ENCODE measurements at places on chromosomes 11 and 22.

GRCh38 chr11:112265659-112266409 lies 5.2 kb upstream of the PLET1 start:
- no peak for DNase-seq

GRCh38 chr22:20761536-20761935 lies 12.4 kb upstream of the SERPIND1 start:
- no peak for DNase-seq

- no peak for DNase-seq
Measured at GRCh38 chr11:87275176-87275575, 237.4 kb downstream of the TMEM135 start.

DNA sequence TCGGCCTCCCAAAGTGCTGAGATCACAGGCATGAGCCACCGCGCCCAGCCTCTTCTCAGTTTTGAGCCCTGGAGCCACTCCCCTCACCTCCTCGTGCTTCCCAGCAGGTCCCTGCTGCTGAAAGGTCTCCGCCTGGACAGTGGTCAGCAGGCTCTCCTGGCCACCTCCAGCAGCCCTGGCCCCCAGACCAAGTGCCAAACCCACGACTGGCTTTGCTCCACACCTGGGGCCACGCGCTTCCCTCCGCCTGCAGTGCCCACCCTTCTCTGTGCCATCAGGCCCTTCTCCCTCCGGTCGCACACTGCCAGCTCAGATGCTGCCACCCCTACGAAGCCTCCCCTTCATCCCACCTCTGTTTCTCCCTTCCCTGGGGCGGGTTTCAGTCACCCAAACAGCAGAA lies 12.8 kb downstream of the FRMD8 start:
- DNase-seq, result no peak

DNA sequence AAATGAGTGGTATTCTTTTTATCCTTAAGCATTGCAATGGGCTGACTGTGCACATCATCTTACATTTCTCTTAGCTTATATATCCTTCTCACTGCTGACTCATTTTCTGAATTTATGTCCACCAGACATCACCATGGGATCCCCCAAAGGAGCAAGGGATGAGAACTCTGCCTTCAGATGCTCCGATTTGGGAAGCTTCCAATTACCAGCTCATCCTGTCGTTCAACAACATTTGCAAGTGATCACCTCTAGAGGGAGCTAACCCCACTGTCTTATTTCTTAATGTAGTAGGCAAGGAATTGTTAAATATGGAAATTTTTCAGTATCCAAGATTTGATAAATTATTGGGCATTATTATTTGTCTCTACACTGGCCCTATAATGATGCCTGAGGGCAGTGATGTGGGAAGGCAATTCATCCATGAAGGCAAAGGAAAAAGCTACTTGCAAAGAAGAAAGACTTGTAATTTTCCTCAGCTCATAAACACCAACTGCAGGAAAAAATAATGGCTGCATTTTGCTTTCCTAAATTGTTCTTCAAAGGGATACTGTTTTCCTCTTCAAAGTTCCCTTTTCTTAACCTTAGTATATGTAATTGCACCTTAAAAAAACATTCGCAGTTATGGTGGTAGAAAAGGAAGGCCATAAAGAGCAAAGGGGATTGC lies 102.4 kb upstream of the FSHB start:
- DNase-seq, result no peak

GRCh38 chr22:22886546-22886945 lies 1.1 kb upstream of the IGLL5 start:
- DNase-seq, result no peak

DNA sequence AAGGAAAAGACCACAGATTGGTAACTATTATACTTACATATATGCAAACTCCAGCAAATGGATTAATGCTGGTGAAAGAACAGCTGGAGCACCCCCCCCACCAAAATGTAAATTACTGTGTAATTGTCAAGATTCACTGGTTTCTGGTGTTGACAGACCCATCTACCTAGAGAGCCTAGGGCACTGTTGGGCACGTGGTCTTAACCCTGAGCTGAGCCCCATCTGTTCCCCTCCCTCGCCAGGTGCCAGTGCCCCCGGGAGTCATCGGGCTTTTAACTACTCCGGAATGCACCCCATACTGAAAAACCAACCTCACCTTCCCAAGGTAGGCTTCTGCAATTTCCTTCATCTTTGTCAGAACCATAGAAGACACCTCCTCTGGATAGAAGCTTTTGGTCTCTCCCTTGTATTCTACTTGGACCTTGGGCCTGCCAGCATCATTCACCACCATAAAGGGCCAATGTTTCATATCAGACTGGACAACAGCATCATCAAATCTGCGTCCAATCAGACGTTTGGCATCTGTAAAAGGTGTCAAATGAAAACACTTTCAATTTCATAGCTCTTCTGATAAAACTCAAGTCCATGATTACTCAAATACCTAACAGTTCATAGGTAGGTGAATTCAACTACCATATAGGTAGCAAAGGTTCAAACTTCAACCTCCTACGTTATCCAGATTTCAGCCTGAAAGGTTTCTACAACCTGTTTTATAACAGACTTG lies 1.5 kb downstream of the HSPA8 start:
- DNase-seq, result no peak

- DNase-seq, result no peak
Measured at GRCh38 chr22:42931421-42932196, 74.5 kb upstream of the ARFGAP3 start.

DNA sequence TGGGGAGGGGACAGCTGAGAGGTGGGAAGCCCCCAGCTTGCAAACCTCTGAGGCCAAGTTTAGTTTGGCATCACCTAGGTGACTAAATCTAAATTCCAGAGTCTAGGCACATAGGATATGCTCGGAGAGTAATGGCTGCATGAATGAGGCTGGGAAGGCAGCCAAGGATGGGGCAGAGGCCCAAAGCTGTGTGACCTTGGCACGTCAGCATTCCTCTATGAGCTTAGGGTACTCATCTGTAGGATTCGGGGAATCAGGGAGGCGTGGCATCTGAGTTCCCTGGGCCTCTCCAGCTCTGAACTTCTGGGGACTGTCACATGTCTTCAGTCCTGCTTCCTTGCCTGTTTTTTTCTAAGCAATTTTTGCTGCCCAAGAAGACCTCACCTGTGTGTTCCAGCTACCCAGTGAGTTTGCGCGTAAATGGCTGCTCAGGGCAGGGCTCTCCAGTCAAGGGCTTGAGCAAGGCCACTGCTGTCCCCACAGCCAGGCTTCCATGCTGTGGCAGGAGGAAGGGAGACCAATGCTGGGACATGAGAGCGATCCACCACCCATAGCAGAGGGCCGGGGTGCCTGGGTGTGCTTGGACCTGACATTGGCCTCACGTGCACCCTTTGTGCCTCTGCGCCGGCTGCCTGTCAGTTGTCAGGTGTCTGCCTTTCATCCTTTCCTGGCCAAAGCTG lies 13.9 kb downstream of the DAGLA start:
- DNase-seq, result peak; percentile 57

DNA sequence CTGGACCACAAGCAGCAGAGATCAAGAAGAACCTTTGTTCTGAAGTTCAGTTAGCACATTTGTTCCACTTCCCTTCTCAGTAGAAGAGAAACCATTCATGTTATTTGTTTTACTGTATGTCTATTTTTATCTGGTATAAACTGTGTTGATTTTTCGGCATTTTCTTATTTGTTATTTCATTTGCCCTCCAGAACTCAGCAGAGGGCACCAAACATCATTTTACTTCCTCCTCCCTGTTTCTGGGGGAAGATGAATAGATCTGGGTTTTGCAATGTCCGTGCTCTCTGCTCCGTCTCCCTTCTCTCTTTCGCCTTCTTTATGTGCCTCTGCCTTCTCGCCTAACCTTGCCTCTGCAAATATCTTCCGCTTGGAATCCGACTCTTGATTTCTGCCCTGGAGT lies 366.9 kb downstream of the NTM start:
- DNase-seq, result no peak

- no peak for DNase-seq
Measured at GRCh38 chr11:63491636-63492372, 837 bp upstream of the PLAAT5 start.

GRCh38 chr11:115267238-115267781 lies 236.9 kb downstream of the CADM1 start:
- peak; percentile 68 for DNase-seq

- no peak for DNase-seq
Measured at GRCh38 chr11:34303028-34303570, 54.7 kb downstream of the ABTB2 start.

GRCh38 chr22:27879923-27880322 lies 39.1 kb downstream of the PITPNB start:
- no peak for DNase-seq

DNA sequence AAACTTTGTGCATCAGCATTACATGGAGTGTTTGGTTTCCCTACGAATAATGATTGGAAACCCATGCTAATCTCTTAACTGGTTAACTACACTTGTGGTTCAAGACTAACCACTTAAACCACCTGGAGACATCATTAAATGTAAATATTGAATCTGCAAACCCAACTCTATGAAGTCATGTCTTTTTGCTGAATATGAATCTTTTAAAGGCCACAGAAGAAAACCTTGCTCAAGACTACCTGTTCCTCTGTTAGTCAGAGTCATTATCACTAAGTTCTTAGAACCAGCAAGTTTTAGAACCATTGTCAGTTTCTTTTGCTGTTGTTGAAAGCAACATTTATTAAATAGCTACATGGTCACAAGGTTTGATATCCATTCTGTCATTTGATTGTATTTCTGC lies 70.7 kb downstream of the SIK2 start:
- DNase-seq, result no peak

DNA sequence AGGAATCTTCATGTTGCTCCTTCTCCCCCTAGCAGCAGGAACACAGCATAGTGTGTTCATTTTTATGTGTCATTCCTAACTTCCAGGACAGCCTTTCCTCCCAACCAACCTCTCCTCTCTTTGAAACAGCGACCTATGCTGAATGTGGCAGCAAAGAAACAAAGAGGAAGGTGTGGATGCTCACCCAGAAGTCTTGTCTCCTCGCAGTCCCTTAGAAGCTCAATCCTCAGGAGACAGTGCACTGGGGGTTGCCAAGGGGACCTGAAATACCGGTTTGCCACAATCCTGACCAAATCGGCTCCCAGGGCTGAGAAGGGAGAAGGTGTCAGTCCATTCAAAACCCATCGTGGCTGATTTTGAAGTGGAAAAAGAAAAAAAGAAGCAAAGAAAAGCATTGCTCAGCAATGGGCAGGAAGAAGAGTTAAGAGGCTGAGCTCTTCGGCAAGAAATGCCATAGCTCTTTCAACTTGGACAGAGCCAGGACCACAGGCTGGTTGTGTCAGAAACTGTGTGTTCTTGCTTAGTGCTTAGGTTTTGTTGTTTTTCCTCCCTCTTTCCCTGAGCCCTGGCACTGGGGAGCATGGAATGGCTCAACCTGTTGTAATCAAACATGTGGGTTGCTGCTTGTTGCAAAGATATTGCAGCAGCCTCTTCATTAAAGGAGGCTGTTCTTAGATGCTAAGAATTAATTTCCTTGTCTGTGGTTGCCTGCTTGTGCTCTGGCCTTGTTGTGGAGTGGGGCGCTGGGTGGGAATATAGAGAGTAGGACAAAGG lies 30.4 kb upstream of the TENM4 start:
- no peak for DNase-seq

- no peak for DNase-seq
Measured at GRCh38 chr22:32322986-32323385, 34.7 kb upstream of the RFPL3 start.

DNA sequence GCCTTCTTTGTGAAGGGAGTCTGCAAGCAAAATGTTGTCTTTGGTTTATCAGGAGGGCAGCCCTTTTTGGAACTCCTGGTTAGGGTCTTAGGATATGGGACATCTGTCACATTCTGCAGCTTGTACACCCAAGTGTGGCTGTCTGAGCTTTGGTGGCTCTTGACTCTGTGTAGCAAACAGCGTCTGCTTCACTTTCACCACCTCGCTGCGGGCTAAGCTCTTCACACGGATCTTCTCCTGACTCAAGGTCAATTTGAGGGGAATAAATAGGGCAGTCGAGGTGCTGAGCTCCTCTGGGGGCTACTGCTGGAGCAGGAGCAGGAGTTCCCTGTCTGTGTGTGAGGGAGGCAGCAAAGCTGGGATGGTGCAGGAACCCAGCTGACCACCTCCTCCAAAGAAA lies 10.6 kb downstream of the MICAL2 start:
- no peak for DNase-seq

DNA sequence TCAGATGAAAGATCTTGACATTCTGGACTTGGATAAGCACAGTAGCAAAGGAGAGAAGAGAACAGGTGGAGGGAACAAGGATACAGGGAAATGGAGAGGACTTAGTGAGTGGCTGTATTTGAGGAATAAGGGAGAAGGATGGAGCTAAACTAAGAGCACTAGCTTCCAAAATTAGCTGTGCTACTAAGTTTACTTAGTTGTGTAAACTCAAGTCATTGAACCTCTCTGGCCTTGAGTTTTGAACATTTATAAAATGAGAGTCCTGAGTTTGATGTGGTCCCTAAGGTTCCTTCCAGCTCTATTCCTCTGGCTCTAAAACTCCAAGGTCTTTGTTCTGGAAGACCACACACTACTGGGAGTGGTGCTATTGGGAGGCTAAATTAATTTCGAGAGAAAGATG lies 100.7 kb downstream of the TRIM44 start:
- DNase-seq, result no peak

DNA sequence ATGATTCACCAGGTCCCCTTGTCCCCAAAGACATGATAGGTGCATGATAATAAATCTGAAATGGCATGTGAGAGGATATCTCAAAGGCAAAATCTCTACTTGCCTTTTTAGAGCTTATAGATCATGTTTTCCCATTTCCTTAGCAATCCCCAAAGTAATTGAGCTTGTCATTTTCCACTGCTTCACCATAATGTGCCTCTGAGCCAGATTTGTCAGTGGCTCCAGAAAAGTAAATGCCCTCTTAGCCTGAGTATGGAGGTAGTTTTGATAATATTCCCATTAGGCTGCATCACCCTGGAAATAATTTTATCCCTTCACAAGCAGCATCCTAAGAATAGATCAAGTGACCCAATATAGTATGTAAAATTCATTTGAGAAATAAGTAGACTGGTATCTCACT lies 36.7 kb upstream of the ADSL start:
- DNase-seq, result no peak

- no peak for DNase-seq
Measured at GRCh38 chr11:7444091-7444981, 41.0 kb upstream of the OLFML1 start.

DNA sequence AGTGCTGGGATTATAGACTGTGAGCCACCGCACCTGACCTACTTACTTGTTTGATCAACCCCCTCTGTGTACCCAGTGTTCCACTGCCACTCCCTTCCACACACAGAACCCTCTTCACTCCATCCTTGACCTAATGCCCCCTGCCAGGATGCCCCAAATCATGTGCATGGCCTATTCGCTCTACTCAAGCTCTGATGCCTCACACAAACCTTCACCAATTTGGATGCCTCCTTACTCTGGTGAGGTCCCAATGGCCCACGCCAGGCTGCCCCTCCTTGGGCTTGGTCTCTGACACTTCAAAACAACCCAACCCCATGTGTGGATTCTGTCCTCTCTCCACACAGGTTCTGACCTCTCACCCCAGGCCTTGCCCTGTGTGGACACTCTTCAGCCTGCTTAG lies 9.4 kb upstream of the PSMC3 start:
- DNase-seq, result no peak

GRCh38 chr22:24325105-24325757 lies 54.6 kb downstream of the SPECC1L start:
- DNase-seq, result peak; percentile 45
